ENCODE measurements at places on chromosomes 2 and 18.
A peak's percentile ranks its signal among the peaks of the same experiment; 100 is the strongest.

DNA sequence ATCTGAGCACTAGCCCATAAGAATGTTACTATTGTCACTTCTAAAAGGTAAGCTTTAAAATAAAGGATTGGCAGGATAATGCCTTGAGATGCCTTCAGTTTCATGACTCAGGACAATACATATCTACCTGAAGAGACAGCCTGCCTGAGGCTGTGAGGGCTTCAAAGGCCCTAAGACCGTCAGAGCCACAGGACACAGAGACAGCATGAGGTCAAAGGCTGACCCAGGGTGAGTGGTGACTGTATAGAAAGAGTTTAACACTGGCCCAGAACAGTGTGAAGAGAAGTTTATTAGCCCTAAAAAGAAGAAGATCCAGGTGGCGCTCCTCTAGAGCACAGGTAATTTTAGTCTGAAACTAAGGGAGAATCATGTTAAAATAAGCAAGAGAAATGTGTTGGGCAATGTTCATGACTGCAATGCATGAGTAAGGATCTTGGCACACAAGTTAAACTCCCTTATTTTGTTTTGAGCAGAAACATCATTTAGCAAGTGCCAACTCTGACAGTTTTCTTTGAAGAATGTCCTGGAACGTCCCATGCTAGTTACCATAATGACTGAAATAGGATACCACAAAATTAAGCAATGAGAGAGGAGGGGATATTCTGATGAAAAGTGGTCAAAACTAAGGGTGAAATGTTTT is 78.1 kb upstream of the FAM110C start:
- no peak for DNase-seq

DNA sequence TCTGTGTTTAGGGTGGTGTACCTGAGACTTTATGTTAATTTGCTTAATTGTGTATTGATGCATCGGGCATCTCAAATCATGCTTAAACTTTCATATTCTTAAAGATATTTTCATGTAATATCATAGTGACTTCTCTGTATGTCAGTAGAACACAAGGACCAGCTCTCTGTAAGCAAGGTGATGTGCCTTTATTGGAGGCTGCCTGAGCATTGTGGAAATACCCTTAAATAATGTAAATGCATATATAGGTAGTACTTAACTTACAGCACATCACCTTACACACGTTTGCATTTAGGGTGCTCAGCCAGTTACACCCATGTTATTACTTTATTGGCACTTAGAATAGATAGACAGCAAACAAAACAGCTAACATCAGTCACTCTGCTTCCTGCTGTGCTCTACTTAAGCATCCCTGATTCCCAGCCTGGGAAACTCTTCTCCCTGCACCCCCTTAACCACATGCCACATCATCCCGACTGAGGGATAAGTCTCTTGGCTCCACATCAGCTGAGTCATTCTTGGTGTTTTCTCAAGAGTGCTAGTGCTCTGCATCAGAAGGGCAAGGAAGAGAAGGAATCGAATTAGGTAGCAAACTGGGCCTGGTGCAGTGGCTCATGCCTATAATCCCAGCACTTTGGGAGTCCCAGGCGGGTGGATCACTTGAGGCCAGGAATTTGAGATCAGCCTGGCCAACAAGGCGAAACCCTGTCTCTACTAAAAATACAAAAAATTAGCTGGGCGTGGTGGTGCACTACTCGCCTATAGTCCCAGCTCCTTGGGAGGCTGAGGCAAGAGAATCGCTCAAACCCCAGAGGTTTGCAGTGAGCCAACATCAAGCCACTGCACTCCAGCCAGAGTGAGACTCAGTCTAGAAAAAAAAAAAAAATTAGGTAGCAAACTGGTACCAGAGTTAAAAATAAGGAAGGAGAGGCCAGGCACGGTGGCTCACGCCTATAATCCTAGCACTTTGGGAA is 108.7 kb downstream of the MAP3K20 start:
- DNase-seq, result peak; percentile 98

- no peak for DNase-seq
Measured at GRCh38 chr2:216117561-216118340, 8.6 kb downstream of the XRCC5 start.

GRCh38 chr2:28231110-28231631 is 161.5 kb upstream of the FOSL2 start:
- DNase-seq, result no peak

- DNase-seq, result peak; percentile 31
Measured at GRCh38 chr2:196750977-196751631, 48.4 kb downstream of the GTF3C3 start.

DNA sequence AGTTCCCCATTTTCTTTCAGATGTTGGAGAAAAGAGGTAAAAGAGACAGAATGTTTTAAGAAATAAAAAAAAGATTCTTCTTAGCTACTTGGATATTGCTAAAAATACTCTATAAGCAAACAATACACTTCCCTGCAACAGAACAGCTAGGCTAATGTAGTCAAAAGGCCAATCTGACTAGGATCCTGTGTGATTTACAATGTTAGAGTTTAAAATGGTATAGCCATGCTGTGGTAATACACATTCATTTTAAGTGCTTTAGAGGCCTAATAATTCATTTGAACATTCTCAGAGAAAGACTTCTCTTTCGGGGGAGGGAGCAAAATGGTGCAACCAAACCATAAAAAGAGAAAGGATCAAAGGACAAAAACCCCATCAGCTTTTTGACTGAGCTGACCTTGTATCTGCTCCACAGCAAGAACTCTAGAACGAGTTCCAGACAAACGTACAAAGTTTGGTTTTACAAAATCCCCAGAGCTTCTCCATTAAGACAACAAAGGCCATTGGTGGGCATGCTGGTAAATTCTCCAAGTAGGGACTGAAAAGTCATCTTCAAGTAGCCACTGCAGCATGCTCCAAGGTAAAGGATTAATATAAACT is 200.2 kb downstream of the STK39 start:
- no peak for DNase-seq

DNA sequence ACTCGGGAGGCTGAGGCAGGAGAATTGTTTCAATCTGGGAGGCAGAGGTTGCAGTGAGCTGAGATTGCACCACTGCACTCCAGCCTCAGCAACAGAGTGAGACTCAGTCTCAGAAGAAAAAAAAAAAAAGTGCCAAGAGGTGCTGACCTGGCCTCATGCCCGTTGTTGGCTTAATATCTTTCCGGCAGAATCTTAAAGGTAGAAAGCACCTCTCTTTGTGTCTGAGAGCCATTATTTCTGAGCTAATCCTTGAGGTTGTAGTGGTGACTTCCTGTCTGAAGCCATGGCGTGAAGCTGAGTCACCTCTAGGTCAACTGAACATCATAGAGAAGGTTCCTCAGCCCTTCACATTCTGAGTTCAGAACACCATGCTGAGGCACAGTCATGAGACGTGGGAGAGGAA is 60.4 kb downstream of the WDSUB1 start:
- DNase-seq, result no peak

- no peak for DNase-seq
Measured at GRCh38 chr2:150483532-150483931, 3.9 kb downstream of the RND3 start.

DNA sequence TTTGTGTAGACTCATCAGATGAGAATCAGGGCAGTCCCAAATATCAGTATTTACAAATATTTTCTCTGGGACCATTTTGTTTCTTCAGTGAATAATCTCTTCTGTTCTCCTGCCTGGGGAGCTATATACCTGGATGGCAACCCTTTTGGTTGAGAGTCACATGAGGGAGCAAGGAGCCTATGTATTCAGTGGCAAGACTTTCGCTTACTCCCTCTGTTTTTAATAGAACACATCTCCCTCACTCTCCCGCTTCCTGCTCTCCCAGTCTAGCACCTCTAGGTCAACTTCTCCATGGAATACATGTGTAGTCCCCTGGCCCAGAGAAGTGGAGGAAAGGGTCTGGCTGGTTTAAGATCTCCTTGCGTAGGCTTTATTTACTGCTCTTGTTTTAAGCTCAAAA is 600.3 kb downstream of the CCDC85A start:
- DNase-seq, result no peak

DNA sequence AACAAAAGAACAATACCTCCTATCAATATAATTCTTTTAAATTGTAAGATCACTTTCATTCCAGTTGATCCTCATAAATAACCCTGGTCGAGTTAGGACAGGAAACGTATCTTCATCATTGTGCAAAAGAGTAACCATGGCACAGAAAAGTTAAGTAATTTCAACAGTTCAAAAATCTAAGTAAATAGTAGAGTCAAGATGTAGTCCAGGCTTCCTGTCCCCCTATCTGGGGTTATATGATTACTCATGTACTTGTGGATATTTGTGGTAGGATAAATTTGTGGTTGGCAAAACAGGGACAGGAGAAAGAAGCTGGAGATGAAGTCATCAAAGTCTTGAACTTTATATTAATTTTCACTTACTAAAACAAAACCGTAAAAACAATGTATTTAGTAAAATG is 772.6 kb downstream of the TSN start:
- peak; percentile 16 for DNase-seq

DNA sequence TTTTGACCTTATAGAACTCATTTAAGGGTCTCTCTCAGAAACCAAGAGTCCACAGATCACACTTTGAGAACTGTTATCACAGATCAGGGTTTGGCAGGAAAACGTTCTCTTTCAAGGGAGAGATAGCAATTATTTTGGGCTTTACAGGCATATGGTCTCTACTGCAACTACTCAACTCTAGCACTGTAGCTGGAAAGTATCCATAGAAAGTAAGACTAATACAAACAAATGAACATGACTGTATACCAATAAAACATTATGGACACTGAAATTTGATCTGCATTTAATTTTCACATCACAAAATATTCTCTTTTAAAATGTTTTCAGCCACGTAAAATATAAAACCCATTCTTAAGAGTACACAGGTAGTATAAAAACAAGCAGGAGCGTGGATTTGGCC is 100.5 kb downstream of the TRIP12 start:
- no peak for DNase-seq

DNA sequence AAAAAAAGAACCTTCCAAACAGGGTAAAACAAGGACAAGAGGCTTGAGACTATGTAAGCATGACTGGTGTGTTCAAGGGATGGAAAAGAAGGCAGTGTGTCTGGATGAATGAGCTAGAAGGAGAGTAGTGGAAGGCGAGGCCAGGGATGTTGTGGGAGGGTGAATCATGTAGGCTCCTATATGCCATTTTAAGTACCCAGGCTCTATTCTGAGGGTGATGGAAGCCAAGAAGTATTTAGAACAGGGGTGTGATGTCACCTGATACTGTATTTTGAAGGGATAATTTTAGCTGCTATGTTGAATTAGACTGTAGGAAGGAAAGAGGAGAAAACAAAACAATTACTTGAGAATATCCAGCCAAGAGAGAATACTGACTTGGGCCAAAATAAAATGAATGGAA is 524.7 kb upstream of the CRIM1 start:
- no peak for DNase-seq

GRCh38 chr2:178859730-178860129 is 52.5 kb upstream of the TTN start:
- no peak for DNase-seq

DNA sequence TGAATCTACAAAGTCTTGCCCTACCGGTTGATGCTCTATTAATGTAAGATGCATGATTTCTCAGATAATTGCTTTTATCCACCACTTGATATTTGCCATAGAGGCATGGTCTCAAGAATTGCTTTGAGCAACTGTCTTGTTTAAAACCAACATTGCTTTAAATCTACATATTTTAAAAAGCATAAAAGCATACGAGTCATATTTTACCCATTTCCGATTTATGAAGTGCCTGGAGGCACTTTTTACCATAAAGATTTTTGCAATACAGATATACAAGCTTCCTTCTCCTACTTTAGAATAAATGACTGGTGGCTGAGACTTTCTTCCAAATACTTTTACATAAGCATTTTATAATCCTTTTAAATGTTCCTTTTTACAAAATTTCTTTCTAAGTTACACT is 517.6 kb downstream of the TXNL1 start:
- DNase-seq, result no peak

DNA sequence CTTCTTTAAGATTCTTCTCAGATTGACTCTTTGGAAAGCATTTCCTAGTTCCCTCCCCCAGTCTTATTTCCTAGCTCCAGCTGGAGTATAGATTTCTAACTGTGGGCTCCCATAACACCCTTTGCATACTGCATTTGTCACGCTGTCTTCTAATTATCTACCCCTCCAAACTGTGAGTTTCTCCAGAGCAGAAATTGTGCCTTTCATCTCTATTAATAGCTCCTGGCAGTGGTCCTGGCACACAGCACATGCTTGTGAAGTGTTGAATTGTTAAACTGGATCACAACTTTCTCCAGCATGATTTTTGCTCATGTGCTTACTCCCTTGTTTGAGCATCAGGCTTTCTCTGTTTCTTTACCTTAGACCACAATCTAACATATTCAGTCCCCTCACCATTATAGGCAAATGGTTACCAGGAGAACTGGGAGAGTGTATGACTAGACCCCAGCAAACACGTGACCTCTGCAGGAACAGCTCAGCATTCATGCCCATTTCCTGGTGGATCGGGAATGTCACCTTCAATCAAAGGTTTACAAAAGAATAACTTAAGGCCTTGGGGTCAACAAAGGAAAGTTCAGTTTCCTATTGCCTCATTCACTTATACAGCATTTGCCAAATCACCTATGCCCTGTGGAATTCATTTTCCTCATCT is 175.7 kb upstream of the TANK start:
- no peak for DNase-seq

DNA sequence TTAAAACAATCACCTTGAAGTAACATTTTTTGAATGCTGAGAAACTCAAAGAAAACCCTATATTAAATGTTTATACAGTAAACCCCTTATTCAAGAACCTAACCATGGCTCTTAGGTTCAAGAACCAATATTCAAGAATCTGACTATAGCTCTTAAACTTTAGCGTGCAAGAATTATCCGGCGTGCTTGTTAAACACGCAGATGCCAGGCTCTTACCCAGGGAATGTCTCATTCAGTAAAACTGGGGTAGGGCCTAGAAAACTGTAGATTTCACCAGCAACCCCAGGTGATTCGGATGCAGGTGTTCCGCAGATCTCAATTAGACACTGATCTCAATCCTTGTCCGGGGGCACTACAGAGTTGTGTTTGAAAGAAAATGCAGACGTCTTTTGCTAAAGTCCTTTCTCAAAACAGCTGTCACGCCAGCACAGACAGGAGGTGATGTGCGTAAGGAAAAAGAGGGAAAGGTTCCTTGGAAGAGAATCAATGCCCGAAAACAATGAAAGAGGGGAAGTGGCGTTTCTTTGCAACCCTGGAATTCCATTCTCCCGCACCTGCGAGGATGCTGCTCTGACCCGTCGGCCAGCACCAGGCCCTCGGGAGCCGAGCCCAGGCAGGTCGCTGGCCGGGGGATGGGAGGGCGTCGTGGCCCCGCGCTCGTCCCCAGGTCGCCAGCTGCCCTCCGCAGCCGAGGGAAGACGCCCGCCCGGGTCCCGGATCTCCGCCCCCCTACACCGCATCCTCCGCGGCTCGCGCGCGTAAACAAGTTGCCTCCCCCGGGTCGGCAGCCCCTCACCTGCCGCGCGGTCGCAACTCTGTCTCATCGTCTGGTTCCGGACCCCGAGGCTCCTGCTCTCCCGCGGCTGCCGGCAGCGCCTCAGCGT is 851 bp downstream of the EIF2AK3 start:
- DNase-seq, result no peak

DNA sequence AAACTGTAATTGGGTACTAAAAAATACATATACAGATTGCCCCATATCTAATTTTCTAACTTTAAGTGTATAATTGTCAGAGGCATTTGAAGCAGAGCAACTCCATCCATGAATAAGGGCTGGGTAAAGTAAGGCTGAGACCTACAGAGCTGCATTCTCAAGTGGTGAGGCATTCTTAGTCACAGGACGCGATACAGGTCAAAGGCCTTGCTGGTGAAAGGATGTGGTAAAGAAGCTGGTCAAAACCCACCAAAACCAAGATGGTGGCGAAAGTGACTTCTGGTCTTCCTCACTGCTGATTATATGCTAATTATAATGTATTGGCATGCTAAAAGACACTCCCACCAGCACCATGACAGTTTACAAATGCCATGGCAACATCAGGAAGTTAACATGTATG is 50.0 kb downstream of the SLC8A1 start:
- peak; percentile 45 for DNase-seq

- DNase-seq, result peak; percentile 74
Measured at GRCh38 chr18:23452728-23453679, at the start of gene RIOK3. RIOK3 (plus strand) TSS chr18:23453287; CDS start chr18:23453440, 153 bp downstream.

Measured in fibroblast of skin of left quadriceps (primary cell).